ENCODE measurements at places on chromosomes 6 and 20.

DNA sequence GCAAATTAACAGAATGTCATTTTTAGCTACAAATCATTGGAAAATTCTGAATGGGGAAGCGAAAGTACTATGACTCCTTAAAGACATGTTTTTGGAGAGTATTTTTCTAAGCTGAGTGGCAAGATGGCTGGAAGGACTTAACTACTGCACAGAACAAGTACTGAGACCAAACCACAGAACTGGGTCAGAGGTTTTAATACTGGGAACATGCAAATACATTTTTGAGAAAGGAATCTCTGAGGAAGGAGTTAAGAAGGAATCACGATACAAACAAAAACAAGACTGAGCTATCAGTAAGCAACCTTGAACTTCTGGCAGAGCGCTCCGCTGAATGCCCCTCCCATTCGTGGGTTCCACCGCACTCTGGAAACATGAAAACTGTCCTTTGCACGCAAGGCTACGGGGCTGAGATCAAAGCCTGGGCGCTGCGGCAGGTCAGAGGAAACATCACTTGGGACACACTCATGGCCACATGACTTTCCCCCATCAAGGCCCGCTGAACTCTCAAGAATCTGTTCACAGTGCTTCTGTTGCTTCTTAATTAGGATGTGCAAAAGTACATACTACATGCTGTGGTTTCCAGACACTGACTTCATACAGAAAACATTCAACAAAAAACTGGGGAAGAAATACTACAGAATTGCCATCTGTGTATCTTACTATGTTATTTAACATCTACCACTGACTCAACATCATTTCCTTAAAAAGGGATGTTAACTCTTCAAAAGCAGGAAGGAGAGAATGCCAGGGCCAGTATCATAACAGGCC is 27.8 kb downstream of the SLC23A2 start:
- no peak for DNase-seq

GRCh38 chr20:49529470-49529869 is 38.5 kb downstream of the PTGIS start:
- no peak for DNase-seq

- DNase-seq, result no peak
Observed at GRCh38 chr6:54058236-54058635, 53.0 kb upstream of the MLIP start.

DNA sequence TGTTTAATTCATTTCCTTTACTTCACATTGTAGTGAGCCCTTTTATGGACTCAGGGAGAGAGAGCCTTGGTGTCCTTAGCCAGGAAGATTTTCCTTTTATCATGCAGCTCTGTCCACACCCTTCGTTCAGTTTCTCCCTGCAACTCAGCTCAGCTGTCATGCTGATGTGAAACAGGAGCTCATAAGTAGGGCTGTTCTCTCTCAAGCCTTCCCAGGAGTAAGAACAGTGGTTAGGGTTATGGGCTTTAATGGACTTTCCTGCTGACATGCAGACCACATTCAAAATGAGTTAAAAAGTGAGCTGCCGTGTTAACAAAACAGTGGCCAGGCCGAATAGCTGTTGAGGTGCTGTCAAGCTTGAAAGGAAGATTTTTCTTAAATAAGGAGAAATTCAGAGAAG is 104.1 kb downstream of the BCKDHB start:
- DNase-seq, result no peak

DNA sequence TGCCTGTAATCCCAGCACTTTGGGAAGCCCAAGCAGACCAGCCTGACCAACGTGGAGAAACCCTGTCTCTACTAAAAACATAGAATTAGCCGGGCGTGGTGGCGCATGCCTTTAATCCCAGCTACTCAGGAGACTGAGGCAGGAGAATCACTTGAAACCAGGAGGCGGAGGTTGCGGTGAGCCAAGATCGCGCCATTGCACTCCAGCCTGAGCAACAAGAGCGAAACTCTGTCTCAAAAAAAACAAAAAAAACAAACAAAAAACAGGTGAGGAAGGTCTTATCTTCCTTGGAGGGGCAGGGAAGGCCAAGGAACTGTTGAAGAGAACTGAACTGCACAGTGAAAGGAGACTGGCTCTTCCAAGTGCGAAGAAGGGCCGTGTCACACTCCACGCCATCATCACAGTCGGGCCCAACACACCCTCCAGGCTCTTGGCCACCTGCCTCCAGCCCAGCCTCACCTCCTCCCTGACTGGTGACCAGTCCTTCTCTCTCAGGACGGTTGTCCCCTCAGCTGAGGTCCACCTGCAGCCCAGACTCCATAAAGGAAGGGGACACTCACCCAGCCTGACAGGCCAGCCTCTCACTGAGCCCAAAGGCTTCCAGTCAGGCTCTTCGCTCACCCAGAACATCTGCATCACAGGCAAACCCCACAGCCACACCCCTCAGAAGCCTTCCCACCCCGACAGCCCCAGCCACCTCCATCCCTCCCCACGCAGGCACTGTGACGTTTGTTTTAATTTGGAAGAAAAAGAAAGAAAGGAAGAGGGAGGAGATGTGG is 4.1 kb downstream of the ZC3H12D start:
- no peak for DNase-seq

- no peak for DNase-seq
Observed at GRCh38 chr6:100126790-100127484, 132.9 kb upstream of the MCHR2 start.

DNA sequence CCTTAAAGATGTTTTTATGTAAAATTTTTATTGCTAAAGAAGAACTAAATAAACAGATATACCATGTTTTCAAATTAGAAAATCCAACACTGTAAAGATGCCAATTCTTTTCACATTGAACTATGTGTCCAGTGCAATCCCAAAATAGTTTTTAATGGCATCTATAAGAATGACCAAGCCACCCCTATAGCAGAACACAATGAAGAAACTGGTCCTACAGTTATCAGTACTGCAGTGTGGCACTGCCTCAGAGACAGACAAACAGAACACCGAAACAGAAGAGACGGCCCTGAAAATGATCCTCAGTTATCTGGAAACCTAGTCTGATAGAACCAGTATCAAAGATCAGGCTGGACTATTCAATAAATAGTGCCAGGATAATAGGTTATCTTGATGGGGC is 41.9 kb downstream of the KIF13A start:
- DNase-seq, result no peak

DNA sequence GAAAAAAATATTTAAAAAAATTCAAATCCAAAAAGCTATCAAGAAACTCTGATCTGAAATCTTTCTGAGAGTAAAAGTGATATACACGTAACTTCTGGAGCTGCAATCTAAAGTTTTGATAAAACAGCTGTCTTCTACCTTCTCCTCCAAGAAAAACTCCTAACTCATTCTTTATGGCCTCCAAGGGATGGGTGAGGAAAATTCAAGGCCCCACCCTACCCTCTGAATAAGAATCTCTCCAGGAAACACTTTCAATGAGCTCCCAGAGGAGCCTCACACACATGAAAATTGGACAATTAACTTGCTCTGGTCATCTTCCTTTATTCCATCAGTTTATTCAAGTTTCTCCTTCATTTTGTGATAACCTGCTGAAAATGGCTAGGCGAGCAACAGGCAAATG is 93.4 kb downstream of the FNDC1 start:
- DNase-seq, result no peak

DNA sequence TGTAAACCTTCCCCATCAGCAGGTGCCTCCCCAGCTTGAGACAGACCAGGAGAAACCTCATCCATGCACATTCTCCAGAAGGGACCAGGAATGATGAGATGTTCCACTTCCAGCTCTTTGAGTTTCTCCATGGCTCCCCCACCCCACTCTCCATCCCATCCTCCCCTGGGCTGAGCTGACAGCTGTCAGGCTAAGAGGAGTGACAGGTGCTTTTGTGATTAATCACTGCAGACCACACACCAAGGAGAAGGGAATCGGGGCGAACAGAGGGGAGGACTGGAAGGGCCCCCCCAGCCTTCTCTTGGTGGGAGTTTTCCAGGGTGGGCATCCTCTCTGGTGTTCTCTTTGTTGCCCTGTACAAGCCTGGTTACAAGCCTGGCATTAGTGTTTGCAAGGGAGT is 56.1 kb upstream of the ZFAND3 start:
- DNase-seq, result no peak

DNA sequence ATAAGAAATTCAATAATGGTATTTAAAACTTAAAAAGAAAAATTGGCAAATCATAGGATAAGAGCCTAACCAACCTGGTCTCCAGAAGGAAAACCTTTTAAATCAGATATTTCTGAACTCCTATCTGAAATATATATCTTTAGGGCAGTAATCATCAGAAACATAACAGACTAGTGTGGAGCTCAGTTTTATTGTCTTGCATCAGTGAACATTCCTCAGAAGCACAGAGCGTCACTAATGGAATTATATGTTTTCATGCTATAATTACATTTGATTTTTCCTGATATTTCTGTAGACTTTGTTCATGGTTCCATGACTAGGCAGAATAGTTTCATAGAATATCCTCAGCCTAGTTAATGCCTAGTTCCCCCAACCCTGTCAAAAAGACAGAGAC is 262.2 kb downstream of the EYA4 start:
- no peak for DNase-seq

DNA sequence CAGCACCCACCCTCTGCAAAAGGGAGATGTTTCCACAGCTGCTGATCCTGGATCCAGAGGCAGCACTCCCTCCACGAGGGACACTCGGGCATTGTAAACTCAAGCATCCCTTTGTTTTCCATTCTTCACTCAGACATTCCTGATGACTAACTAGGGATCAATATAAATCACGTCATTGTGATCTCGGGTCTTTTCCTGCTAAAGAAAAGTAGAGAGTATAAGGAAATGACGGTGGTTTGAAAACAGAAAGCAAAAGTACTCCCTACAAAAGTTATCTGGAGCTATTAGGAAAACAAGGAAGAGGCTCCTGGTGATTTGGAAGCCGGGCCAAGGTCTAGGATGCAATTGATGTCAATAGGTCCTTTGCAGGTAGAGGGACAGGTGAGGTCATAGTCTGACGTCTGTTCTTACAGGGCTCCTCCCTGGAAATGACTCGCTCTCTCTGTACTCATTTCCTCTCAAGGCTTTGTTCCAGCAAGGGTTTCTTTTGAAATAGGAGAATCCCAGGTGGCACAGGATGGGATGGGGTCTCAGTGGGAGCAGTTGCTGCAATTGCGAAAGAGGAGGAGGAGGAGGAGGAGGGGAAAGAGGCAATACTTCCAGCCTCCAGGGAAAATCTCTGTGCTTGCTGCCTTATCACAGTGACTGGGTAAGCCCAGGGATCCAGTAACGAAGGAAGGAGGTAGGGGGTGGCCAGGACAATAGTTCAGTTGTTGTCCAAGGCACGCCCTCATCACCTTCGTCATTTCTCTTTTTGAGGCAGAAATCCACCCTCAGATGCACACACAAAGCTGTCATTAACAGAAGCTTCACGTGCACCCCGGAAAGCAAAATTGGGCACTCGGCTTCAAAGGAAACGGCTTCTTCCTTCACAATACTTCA is 222.8 kb downstream of the LY86 start:
- no peak for DNase-seq

DNA sequence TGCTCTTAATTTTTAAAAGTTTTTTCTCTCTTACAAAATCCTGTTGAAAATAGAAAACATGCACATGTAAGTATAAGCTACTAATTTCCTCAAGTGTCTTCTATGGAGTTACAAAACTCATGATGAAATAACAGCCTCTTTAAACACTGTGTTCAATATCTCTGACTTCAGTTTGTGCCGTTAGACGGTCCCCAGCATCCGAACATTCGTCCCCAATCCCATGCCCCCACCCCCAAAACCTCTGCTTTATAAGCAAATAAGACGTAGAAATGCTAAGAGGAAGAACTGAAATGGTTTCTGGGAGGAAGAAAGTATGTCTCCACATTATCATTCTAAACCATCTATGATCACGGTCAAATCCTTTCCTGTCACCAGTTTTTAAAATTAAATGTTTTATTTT is 31.7 kb upstream of the MYB start:
- DNase-seq, result no peak

GRCh38 chr6:28634761-28635546 is 109.3 kb downstream of the GPX5 start:
- DNase-seq, result no peak

DNA sequence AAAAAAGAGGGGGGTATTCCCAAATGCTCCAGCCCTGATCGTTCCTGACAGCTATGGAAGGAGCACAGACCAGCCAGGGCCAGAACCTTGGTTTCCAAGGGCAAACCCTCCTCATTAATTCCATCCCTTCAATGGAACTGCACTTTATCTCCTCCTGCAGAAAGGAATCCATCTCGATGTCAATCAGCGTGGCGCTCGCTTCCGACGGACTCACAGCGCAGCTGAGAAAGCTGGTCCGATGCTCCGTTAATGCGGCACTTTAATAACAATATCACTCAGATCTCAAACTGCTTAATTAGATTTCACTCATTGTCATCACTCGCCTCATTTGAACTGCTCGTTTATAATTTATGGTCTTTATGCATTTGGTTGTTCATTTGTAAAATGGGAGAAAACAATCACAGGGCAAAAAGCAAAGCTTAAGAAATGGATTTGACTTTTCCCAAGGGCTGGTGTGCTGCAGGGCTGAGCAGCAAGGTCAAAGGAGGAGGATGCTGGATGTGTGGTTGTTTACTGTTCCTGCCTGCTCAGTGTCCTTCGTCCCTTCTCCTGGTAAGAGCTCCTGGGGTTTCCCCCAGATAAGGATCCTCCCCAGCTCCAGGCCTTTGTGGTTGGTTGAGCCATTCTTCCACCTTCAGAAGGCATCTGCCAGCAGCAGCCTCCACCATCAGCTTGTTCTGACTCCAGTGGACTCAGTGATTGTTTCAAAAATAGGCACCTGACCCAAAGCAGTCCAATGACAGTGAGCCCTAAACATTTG is 152.7 kb downstream of the ANKRD60 start:
- DNase-seq, result no peak

- no peak for DNase-seq
Observed at GRCh38 chr20:44858606-44859360, 26.7 kb upstream of the YWHAB start.

GRCh38 chr6:36862164-36862847 is 12.3 kb downstream of the PPIL1 start:
- DNase-seq, result no peak

GRCh38 chr20:18537651-18538050 is 29.6 kb upstream of the SMIM26 start:
- no peak for DNase-seq

GRCh38 chr20:10846766-10847165 is 173.0 kb upstream of the JAG1 start:
- no peak for DNase-seq

GRCh38 chr20:31708736-31709534 is 13.7 kb downstream of the BCL2L1 start:
- DNase-seq, result no peak

GRCh38 chr20:46823271-46823751 is 71.3 kb upstream of the EYA2 start:
- DNase-seq, result no peak

DNA sequence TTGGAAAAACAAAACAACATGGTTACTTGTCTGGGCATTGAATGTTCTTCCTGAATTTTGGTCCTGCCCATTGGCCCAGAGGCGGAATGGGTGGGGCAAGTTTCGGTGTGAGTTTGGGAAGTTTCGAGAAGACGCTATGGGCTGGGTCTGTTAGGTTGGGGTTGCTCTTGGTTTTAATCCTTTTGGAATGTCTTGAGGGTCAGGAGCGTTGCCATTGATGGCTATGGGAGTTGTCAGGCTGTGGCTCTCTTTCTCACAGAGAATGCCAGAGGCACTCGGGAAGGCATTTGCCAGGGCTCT is 135.0 kb downstream of the LRRC1 start:
- no peak for DNase-seq

GRCh38 chr6:57307850-57308249 is 9.6 kb upstream of the PRIM2 start:
- no peak for DNase-seq

- no peak for DNase-seq
Observed at GRCh38 chr20:19073584-19074218, 138.7 kb upstream of the SLC24A3 start.
